ENCODE measurements at places on chromosomes 11 and 22.

GRCh38 chr11:121460941-121461514 lies 8.3 kb upstream of the SORL1-AS1 start:
- no peak for DNase-seq

- DNase-seq = no peak
Observed at GRCh38 chr22:21457023-21457787, 10.0 kb upstream of the TMEM191C start.

DNA sequence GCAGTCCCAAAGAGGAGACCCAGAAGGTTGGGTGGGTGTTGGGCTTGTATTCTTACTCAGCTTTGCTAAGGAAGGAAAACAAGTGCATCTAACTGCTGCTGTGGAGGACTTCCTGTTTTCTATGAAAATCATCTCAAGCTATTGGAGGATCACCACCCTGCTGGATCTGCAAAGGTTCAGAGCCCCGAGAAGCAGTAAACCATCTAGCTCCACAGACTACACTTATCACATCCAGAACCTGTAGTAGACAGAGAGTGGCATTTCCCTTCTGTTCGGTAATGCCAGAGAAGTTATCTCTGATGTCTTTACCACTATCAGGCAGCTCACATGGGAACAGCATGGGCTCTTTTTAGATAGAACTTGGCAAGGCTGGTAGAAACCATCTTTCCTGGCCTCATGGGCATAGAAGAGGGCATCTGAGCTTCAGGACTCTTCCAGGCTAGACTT lies 21.7 kb downstream of the KCNJ1 start:
- peak; percentile 28 for DNase-seq

DNA sequence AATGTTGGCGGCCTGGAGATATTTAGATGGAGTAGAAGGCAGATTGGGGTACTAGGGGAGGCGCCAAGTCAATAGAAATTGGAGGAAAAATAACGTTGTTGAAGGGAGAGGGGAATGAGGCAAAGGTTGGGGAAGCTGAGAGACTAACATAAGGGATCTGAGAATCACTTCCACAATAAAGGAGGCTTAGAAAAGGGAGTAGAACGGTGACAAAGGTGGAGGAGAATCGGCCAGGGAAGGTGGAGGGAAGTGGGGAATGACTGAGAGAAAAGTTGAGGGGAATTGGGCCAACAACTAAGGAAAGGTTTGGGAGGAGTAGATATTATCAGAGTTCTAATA lies 510 bp downstream of the PPME1 start:
- no peak for DNase-seq

DNA sequence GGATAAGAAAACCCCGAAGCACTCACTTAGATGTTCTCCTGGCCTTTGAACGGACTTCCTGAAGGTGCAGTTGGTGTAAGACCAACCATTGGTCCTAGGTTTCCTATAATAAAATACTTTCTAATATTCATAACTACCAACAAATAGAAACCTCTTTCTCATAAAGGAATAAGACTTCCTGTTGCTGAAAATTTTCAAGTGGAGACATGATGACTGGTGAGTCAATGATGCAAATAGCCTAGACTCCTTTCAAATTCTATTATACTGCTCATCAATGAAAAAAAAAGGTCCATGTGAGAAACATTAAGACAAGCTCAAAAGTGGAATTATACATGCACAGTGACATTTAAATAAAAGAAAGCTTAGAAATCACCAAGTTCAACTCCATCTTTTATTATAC lies 862.8 kb downstream of the FAM181B start:
- no peak for DNase-seq

GRCh38 chr22:30488121-30488520 lies 16.3 kb upstream of the SEC14L3 start:
- DNase-seq = no peak

DNA sequence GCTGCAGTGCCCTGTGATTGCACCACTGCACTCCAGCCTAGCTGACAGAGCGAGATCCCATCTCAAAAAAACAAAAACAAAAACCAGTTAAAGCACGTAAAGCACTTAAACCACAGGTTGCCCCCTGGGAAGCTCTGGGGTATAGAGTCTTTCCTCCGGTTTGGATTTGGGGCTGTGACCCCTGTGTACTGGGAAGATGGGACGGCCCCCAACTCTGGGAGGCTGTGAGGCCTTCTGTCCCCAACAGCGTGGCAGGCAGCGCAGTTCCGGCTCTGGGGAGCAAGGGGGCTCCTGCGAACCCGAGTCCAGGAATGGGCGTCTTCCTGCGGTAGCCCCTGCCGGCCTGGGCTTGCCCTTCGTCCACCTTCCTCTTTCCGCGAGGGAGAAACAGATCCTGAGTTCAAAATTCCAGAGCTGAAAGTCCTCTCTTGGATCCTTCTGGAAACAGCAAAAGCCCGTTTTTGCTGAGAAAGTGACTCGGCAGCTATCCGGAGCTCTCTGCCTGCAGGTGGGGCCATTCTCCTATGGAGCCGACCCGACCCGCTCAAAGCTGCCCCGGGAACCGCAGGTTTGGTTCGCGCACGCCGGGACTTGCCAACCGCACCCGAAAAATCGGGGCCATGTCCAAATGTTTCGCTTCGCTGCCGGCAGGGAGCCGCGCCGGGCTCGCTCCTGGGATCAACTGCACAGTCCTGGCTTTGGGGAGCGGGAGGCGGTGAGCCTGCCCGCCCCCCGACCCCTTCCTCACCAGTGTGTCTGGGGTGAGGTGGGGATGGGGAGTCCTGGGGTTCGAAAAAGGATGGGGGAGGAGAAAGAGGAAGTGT lies 36.3 kb upstream of the POLA2 start:
- DNase-seq = peak; percentile 70

DNA sequence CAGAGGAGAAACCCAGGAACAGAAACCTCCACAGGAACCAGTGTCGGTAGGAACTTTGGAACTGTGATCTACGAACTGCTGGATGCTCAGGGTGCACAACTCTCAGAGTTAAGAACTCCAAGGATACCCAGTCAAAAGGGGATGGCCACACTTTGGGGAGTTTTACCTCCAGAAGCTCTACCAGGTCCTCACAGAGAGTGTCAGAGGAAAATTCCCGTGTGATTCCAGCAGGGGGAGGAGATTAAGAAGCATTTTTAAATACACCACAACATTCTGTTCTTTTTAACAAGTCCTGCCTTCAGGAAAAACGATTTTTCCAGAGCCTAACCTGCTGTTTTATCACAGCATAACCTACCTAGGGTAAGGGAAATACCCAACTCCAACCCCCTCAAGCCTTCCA lies 104.0 kb downstream of the SOX6 start:
- DNase-seq = no peak

GRCh38 chr11:71459767-71460320 lies 6.8 kb downstream of the NADSYN1 start:
- DNase-seq = no peak

DNA sequence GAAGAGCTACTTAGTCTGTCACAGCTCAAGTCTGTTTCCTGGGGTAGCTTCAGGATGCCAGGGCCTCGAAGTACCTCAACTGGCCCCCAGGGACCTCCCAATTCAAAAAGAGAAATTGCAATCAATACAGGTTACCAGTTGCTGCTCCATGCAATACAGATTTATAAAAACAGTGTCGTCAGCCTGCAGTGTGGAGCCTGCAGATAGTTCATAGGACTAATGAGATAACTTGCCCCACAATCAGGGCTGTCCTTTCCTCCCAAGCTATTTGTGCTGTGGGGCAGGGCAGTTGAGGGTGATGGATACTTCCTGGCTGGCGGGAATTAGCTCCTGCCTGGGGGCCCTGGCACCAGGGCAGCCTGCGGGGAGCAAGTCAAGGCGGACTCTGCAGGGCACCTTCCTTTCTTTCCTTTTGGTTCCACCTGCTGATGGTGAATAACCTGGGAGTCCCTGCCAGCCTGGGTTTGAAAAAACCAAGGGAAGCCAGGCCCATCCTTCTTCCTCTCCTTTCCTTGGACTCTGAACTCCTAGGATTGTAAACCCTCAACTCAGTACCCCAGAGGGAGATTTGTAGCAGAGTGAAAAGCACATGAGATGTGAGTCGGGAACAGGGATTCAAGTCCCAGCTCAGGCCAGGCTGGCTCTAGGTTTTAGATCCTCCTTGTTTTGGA lies 216.6 kb downstream of the CEP164 start:
- no peak for DNase-seq

GRCh38 chr11:15586741-15587473 lies 472.2 kb downstream of the INSC start:
- DNase-seq = no peak

- DNase-seq = peak; percentile 47
Observed at GRCh38 chr11:10503777-10504480, 37.1 kb downstream of the RNF141 start.

- no peak for DNase-seq
Observed at GRCh38 chr11:30433831-30434230, 110.9 kb downstream of the ARL14EP start.

DNA sequence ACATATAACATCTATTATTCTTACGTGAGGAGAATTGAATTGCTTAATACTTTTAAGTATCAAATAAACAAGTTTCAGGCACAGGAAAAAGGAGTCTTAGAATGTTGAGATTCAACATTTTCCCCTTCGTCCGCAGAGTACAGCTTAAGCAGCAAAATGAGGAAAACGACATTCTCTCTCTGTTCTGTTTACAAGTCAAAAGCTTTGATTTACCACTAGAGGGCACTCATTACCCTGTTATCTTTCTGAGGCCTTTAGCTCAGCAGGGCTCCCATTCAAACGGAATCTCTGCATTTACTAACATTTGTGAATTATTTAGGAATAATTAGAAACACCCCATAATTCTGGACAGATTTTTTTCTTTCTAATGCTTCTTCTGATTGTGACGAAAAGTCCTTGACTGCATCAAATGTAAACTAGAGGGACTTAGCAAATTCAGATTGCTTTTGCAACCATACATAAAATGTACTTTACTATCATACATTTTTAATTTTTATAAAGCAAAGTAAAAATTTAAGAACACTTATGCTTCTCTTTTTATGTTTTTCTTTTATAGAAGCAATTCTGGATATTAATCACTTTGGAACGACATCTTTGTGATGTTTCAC lies 75.0 kb downstream of the JRKL start:
- peak; percentile 72 for DNase-seq

DNA sequence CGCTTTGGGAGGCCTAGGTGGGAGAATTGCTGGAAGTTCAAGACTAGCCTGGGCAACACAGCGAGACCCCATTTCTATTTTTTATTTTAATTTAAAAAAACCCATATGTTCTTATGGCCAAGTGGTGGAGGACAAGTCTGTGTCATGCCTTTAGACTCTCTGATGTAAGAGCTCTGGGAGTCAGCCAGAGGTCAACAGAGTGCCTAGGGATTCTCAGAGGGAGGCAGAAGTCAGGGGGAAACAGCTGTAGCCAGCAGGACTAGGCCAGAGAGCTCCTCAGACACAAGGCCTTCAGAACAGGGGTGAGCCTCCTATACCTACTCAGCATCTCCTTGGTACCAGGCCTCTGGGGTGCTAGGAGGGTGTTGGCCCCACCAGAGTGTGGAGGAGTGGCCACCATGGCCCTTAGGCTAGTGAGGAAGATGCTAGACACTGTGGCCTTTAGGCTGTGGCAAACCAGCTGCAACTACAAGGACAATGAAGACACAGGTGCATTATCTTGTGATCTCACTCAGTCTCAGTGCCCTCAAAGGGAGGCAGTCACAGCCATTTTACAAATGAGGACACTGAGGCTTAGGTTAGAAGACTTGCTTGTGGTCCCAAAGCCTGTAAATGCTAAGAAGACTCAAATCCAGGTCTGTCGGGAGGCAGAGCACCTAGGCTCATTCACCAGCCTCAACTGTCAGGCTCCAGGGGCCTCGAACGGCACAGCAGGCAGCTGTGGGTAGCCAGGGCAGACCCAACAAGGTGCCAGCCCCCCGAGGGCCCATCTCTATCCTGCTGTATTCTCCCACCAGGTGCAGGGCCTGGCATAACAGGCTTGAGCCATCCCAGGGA lies 5.0 kb downstream of the ZP1 start:
- no peak for DNase-seq

- DNase-seq = peak; percentile 48
Observed at GRCh38 chr11:122108192-122108799, 7.7 kb downstream of the BLID start.

DNA sequence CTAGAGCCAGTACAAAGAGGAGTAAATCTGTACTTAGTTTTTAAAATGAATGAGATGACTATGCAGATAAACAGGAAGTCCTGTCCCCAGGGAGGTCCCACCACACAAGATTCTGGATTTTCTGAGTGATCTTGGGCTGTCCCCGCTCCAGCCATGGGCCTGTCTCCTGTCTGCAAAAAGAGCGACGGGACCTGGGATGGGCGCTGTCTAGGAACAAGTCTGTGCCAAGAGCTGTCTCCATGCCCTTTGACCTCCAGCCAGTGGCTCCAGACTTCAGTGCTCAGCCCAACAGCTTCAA lies 6.0 kb downstream of the CSNK1E start:
- DNase-seq = no peak

- DNase-seq = no peak
Observed at GRCh38 chr11:90884181-90884580, 661.3 kb upstream of the CHORDC1 start.

GRCh38 chr11:103622296-103622695 lies 414.1 kb upstream of the DDI1 start:
- no peak for DNase-seq

DNA sequence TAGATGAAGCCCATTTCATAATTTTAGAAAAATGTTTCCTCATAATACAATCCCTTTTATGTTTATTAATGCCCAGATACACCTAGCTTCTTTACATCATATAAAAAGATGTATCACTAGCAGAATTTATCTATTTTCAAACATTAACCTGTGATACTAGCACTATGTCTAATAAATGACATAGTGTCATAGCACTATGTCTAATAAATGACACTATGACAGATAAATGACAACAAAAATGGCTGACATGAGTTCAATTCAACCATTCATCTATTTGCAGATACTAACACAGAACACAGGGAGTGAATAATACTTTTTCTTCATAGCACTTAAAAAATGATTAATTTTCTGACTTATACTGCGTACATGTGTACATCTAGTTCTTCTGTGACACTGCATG lies 19.4 kb upstream of the KDM4E start:
- DNase-seq = no peak

DNA sequence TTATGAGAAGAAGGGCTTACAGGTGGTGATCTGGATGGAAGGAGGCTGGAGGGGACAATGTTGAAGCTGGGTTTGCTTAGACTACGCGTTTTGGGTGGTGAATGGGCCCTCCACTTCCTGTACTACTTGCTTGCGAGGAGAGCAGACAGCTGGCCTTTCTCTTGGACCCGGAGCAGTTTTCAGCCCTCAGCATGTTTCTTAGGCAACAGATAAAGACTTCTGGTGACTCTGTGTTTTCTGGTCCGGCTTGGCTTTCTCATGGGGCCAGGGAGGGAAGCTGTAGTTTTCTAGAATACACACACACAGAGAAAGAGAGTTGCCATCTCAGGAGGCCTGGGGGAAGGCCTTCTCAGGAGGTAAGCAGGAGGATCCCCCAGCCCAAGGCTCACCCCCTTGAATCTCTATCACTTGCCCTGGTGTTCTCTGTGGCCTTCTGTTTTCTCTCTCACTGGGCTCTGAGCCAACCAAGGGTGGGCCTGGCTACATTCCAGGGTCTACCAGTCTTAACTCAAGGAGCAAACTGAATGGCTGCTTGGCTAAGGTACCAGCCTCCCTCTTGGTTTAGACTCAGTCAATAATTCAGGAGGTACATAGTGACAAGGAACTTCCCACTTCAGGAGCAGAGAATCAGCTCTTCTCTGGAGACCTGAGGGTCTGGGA lies 2.4 kb downstream of the CCS start:
- DNase-seq = no peak
